Panc1 (cell line): ENCODE measurements at places on chromosomes 5 and 9.

- H3K27ac ChIP-seq, result no peak overlapping the region
- no peaks in the 10 kb centered on the region for H3K4me1 ChIP-seq
- DNase-seq, result no peak
- H3K4me3 ChIP-seq, result no peak overlapping the region
Observed at GRCh38 chr9:105073147-105073546, 145.2 kb upstream of the ABCA1 start.

DNA sequence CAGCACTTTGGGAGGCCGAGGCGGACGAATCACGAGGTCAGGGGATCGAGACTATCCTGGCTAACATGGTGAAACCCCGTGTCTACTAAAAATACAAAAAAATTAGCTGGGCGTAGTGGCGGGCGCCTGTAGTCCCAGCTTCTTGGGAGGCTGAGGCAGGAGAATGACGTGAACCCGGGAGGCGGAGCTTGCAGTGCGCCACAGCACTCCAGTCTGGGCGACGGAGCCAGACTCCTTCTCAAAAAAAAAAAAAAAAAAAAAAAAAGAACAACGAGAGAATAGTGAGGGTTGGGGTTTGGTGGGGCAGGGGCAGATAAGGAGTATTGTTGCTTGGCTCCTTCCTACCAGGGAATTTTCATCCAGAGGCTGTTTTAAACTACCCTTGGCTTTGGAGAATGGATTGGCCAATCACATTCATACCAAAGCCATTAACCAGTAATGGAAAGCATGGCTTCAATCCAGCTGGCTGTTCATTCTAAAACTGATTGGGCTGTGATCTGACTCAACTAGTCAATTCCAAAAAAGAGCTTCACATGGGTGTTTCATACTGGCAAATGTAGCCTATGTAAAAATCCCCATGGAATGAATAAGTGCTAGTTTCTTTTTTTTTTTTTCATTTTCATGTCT, 64.4 kb downstream of the PLCXD3 start:
- no peaks in the 10 kb centered on the region for H3K36me3 ChIP-seq
- DNase-seq, result no peak
- no peaks in the 10 kb centered on the region for H3K4me1 ChIP-seq
- no peak overlapping the region for H3K27ac ChIP-seq

GRCh38 chr5:67355120-67355713, 158.6 kb upstream of the CD180 start:
- H3K36me3 ChIP-seq, result no peaks in the 10 kb centered on the region

- no peaks in the 10 kb centered on the region for H3K27me3 ChIP-seq
- H3K36me3 ChIP-seq, result no peaks in the 10 kb centered on the region
- no peak for DNase-seq
- no peak overlapping the region for H3K4me3 ChIP-seq
- H3K27ac ChIP-seq, result no peak overlapping the region
Observed at GRCh38 chr5:129631961-129632360, 115.9 kb upstream of the MINAR2 start.

GRCh38 chr9:129840034-129840433, 4.8 kb downstream of the USP20 start:
- no peak overlapping the region for H3K4me3 ChIP-seq
- H3K27ac ChIP-seq, result no peak overlapping the region
- no peaks in the 10 kb centered on the region for H3K27me3 ChIP-seq
- no peaks in the 10 kb centered on the region for H3K36me3 ChIP-seq

GRCh38 chr5:144156767-144157171, 13.7 kb downstream of the YIPF5 start:
- no peaks in the 10 kb centered on the region for H3K27me3 ChIP-seq
- DNase-seq, result no peak
- no peaks in the 10 kb centered on the region for H3K4me1 ChIP-seq
- peaks cover 6% of the 10 kb centered on the region; the same call in 1 of the 2 replicates for H3K36me3 ChIP-seq
- no peak overlapping the region for H3K4me3 ChIP-seq

GRCh38 chr5:124043456-124043855, 531.5 kb downstream of the CSNK1G3 start:
- H3K27ac ChIP-seq, result no peak overlapping the region
- H3K36me3 ChIP-seq, result no peaks in the 10 kb centered on the region
- H3K4me3 ChIP-seq, result no peak overlapping the region
- H3K4me1 ChIP-seq, result no peaks in the 10 kb centered on the region; the same call in 1 of the 2 replicates

DNA sequence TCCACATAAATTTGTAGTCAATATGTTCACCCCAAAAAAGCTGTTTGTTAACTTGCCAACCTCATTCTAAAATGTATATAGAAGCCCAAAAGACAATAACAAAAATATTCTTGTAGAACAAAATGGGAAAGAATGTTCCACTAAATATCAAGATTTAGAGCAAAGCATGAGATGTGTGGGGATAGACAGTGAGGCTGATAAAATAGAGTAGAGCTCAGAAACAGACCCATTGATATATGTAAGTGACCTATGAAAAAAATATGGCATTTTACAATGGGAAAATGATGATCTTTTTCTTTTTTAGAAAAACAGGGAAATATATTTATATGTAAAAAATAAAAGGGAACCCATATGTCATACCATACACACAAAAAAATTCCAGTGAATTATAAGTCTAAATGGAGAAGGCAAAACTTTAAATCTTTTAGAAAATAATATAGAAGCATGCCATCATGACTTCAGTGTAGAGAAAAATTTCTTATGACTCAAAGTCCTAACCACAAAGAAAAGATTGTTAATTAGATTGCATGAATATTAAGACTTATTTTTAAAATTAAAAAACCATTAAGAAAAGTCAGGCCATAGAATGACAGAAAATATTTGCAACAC, 6.6 kb upstream of the IFNB1 start:
- H3K4me3 ChIP-seq, result no peak overlapping the region
- H3K4me1 ChIP-seq, result no peaks in the 10 kb centered on the region
- no peaks in the 10 kb centered on the region for H3K27me3 ChIP-seq

- H3K36me3 ChIP-seq, result no peaks in the 10 kb centered on the region
- no peaks in the 10 kb centered on the region for H3K27me3 ChIP-seq
- peak overlapping the region; percentile 30 for H3K4me3 ChIP-seq
- peak overlapping the region; percentile 64 for H3K27ac ChIP-seq
Observed at GRCh38 chr5:10663489-10664179, 97.4 kb downstream of the DAP start.

GRCh38 chr5:168712280-168712924, 133.2 kb upstream of the PANK3 start:
- peak; percentile 36 for DNase-seq
- peaks cover 9% of the 10 kb centered on the region; the same call in 1 of the 2 replicates for H3K4me1 ChIP-seq
- no peak overlapping the region for H3K4me3 ChIP-seq
- no peaks in the 10 kb centered on the region for H3K36me3 ChIP-seq
- H3K27me3 ChIP-seq, result no peaks in the 10 kb centered on the region
- peak overlapping the region; percentile 13 for H3K27ac ChIP-seq

DNA sequence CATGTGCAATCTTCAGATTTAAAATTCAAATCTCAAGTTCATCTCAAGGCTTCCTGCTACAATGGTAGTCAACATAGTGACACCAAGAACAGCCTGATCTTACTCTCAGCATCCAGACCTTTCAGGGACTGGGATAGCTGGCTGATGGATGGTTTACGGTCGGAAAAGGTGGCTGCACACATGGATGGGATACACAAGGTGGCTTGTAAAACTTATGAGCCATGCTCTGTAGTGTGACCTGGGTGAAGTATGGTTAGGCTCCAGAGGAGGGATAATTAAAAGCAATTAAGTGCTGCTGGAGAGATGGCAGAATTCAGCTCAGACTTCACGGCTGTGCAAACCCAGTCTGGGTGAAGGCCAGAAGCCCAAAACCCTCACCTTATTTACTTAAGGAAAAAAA, 379.5 kb downstream of the NFIB start:
- no peaks in the 10 kb centered on the region for H3K4me1 ChIP-seq
- no peak overlapping the region for H3K4me3 ChIP-seq
- H3K27me3 ChIP-seq, result no peaks in the 10 kb centered on the region
- no peaks in the 10 kb centered on the region for H3K36me3 ChIP-seq
- no peak for DNase-seq
- no peak overlapping the region for H3K27ac ChIP-seq

GRCh38 chr5:98796197-98796972, 22.9 kb downstream of the RGMB start:
- no peaks in the 10 kb centered on the region for H3K36me3 ChIP-seq
- H3K27ac ChIP-seq, result no peak overlapping the region; the same call in 1 of the 2 replicates
- H3K4me3 ChIP-seq, result no peak overlapping the region
- DNase-seq, result peak; percentile 54

GRCh38 chr5:32223972-32224609, 50.0 kb upstream of the GOLPH3 start:
- H3K4me3 ChIP-seq, result no peak overlapping the region
- no peaks in the 10 kb centered on the region for H3K36me3 ChIP-seq
- no peaks in the 10 kb centered on the region for H3K27me3 ChIP-seq
- DNase-seq, result no peak
- H3K4me1 ChIP-seq, result peaks cover 4% of the 10 kb centered on the region

GRCh38 chr9:76521906-76522305, 62.9 kb downstream of the GCNT1 start:
- no peak overlapping the region for H3K27ac ChIP-seq
- H3K27me3 ChIP-seq, result no peaks in the 10 kb centered on the region
- no peak for DNase-seq
- no peak overlapping the region for H3K4me3 ChIP-seq
- H3K36me3 ChIP-seq, result no peaks in the 10 kb centered on the region
- no peaks in the 10 kb centered on the region for H3K4me1 ChIP-seq

DNA sequence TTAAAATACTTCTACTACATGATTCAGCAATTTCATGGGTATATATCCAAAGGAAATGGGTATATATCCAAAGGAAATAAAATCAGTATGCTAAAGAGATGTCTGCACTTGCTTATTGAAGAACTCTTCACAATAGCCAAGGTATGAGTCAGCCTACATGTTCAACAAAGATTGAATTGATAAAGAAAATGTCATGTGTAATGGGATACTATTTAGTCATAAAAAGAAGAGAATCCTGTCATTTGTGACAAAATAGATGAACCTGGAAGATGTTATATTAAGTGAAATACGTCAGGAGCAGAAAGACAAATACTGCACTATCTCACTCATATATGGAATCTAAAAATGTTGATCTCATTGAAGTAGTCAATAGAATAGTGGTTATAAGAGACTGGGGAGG, 944.5 kb upstream of the CTNND2 start:
- DNase-seq, result no peak
- no peaks in the 10 kb centered on the region for H3K27me3 ChIP-seq
- no peak overlapping the region for H3K27ac ChIP-seq

GRCh38 chr9:108546215-108546614, 309.6 kb downstream of the ACTL7B start:
- no peaks in the 10 kb centered on the region for H3K27me3 ChIP-seq
- no peak for DNase-seq
- H3K36me3 ChIP-seq, result no peaks in the 10 kb centered on the region

DNA sequence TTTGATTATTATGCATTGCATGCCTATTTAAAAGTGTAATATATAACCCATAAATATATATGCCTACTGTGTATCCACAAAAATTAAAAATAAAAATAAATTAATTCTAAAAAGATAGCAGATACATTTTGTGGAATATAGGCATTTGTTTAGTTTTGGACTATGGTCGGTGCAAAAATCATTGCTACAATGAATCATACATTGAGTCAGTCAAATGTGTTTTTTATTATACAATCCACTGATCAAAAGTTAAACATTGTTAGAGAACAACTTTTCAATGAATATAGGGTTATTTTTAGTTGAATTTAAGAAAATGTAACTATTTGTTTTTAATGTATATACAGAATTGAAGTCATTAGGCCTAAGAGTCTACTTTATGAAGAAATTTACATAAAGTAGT, 885.9 kb downstream of the EFNA5 start:
- H3K36me3 ChIP-seq, result no peaks in the 10 kb centered on the region; the same call in 1 of the 2 replicates
- no peaks in the 10 kb centered on the region for H3K4me1 ChIP-seq
- H3K27me3 ChIP-seq, result no peaks in the 10 kb centered on the region
- no peak for DNase-seq
- H3K27ac ChIP-seq, result no peak overlapping the region
- H3K4me3 ChIP-seq, result no peak overlapping the region
